Forelimb muscle (tissue), 1 donor: ENCODE measurements at places on chromosomes 2 and 18. TPM values are rescaled to one million over a fixed set of nuclear protein-coding genes. Genes with fewer than 3 reads are reported as not detected.
A peak's percentile ranks its signal among the peaks of the same experiment; 100 is the strongest.

KLHL30 gene
- 20.7 TPM for polyA plus RNA-seq

DNA sequence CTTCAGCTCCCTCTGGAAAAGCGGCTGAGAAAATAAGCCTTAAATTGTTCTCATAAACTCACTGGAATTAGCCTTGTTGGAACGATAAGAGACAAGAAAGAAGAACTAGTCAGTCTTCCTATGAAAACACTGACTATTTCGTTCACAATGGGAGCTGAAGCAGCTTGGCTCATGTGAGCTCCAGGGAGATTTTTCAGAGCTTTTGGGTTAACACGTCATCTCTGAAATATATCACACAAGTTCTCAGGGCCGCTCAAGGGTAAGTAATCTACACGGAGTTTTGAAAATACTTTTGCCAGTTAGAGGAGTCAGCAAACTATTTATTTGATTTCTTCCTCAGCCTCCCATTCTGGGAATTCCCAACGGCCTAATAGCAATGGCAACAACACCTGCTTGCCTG, 316.2 kb upstream of the MGAT5 start:
- DNase-seq: no peak

- DNase-seq: no peak
Observed at GRCh38 chr2:205700331-205701132, 18.2 kb downstream of the NRP2 start.

DNA sequence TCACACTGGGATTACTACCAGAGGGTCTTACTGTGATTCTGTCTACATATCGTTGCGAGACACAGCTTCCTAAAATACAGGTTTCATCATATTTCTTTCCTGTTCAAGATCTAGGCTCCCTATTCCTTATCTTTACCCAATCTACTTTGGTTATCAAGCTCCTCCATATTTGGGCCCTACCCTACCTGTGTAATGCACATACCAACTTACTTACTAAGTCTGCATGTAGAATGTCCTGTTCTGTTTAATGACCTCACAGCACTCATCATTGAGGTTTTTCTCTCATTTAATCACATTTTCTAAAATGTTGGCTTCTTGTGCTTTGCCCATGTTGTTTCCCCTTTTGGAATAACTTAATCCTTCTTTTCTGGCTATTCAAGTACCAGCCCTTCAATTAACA, 551.1 kb downstream of the ZEB2 start:
- DNase-seq: no peak

- no peak for DNase-seq
Observed at GRCh38 chr2:102114290-102114721, 28.2 kb upstream of the IL1R1 start.

ACMSD gene
- 0.44 TPM for polyA plus RNA-seq

- no peak for DNase-seq
Observed at GRCh38 chr18:6807515-6808257, 78.2 kb downstream of the ARHGAP28 start.

RFX8 gene
- 2.1 TPM for polyA plus RNA-seq

DNA sequence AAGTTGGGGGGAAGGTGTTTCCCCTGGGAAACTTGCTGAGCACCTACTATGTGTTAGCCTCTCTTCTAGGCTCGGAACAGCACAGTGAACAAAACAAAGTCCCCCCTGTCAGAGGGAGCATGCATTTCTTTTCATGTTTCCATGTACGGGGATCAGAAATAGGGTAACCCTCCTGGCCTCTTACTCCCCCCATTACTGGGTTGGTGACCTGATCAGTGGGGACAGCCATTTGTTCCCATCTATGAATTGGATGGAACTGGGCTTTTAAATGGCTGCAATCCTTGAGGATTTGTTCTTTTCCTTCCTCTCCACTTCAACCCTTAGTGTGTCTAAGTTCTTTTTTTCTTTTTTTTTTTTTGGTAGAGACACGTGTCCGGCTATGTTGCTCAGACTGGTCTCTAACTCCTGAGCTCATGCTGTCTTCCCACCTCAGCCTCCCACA, 13.7 kb downstream of the NCL start:
- DNase-seq: no peak

DNA sequence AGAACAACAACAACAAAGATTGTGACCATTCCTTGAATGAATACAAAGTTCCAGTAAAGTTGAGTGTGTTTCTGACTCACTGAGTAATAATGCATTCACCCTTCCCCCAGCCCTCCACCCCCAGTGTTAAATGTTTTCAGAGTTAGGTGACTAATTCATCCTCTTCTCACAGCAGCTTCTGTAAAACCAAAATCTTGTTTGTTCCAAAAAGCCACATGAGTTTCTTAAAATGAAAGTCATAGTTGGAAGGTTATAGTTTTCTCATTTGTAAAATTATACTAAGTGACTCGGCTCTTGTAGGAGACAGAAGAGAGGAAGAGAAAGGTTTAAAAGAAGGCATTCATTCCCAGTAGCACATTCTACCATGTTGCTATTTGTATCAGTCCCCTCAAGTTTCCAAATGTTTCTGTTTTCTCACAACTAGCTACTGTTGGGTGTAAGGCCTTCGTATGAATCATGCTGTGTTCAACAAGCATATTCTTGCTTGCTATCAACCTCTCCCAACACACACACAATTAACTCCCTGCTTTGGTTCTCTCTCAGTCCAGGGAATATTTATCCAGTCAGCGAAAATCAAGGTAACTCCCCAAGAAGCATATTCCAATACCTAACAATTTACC, 75.3 kb downstream of the MBD2 start:
- DNase-seq: no peak

DNA sequence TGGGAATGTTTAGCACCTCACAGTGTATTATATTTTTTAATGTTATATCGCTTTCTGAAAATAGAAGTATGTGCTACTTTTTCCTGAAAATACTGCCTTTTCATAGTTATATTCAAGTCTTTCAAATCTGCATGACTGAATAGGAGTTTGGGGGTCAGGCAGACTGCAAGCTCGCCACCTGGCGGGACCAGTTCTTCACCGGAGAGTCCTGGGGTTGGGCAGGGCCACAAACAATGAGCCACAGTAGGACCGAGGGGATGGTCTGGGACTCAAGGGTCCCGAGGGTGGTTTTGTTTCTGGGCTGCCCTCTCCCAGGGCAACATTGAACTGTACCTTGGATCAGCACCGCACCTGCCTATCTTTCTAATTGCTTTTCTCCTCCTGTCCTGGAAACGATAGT, 70.6 kb downstream of the VWA3B start:
- no peak for DNase-seq

- DNase-seq: peak; percentile 56
Observed at GRCh38 chr18:11046140-11046539, 103.2 kb downstream of the PIEZO2 start.

- no peak for DNase-seq
Observed at GRCh38 chr2:173400760-173401159, 46.1 kb downstream of the CDCA7 start.

RRM2 gene
- 26.8 TPM for polyA plus RNA-seq

DNA sequence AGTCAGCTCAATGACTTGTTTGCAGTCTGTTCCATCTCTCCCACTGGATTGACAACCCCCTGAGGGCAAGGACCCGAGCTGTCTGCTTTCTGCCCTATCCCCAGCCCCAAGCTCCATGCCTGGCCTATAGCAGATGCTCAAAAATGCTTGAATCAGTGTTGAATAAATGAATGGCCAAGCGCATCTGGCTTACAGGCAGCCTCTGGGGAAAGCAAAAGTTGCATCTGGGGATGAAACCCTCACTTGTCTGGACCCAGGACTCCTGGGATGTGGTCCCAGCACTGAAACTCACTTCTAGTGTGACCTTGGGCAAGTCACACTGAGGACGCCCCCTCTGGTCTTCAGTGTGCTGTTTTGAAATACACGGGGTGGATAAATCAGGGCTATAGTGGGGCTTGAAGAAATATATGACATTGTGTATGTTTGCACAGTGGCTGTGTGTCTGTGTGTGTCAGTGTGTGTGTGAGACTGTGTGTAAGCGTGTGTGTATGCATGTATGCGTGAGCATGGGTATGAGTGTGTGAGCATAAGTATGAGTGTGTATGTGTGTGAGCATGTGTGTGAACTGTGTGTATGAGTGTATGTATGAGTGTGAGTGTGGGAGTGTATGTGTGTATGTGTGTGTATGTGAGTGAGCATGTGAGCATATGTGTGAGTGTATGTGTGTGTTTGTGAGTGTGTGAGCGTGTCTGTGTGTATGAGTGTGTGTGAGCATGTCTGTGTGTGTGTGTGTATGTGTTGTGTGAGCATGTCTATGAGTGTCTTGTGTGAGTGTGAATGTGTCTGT, 27.8 kb upstream of the TNS1 start:
- DNase-seq: no peak

- DNase-seq: no peak
Observed at GRCh38 chr2:168673265-168674189, 128.9 kb upstream of the NOSTRIN start.

IL37 gene
- not detected for polyA plus RNA-seq

IL36RN gene
- polyA plus RNA-seq: not detected

GRCh38 chr2:51526766-51527165, 494.8 kb upstream of the NRXN1 start:
- DNase-seq: no peak

RUFY4 gene
- 0.16 TPM for polyA plus RNA-seq

GKN2 gene
- not detected for polyA plus RNA-seq

DNA sequence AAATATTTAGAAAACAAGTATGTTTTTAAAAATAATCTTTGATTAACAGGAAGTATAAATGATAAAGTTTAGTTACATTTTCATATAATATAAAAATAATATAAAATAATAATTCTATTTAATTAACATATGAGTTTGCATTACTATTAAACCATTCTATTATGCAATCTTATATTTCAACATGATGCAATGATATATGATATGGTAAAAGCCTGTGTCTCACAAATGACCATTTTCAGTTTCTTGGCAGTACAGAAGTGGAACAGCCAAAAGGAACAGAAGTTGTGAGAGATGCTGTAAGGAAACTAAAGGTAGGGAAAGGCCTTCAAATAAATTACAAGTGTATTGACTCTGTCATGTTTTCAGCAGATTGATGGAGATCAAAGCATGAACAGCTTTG, 230.8 kb downstream of the GULP1 start:
- DNase-seq: no peak
